Ecto neural progenitor cell (in vitro differentiated cells): ENCODE measurements at places on chromosomes 2 and 18.

DNA sequence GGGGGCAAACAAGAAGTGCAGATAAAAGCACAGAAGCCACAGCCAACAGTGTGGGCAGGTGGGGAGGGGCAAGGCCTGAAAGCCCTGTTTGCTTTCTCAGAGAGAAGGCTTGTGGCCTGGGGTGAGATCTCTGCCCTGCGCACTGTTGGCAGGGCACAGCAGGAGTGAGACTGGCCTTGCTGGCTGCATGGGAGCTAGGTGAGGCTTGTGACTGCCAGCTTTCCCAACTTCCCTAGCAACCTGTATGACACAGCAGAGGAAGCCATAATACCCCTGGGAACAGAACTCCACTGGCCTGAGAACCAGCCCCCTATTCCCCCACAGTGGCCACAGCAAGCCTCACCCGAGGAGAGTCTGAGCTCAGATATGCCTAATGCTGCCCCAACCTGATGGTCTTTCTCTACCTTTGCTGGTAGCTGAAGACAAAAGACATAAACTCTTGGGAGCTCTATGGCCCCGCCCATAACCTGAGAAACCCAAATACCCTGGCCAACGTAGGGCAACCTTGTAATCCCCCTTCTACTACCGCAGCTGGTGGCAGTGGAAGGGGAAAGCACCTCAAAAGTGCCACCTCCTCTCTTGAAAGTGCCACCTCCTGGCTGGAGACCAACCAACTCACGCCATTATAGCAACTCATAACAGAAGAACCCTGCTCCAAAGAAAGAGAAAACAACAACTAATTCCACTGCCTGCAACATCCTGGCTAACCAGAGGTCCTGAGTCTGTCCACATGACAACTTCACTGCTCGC, 44.4 kb downstream of the LCT start:
- DNase-seq: no peak

GRCh38 chr2:227890495-227891079, 19.2 kb downstream of the DAW1 start:
- DNase-seq: no peak

DNA sequence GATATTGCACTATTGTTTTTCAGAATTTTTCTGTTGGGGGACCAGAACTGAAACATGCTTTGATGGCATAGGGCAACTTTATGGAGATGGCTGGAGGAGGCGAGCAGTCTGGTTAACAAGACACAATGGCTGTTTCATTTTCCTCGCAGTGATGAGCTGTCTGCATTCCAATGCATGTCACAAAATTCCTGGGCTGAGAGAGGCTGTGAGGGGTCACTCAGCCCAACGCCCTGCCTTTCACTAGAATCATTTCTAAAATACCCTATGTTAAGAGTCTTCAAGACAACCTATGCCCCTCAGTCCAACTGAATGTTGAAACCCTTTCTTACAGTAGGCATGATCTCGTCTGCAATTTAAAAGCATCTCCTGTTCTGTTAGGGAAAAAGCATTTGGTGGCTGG, 1090.0 kb downstream of the BCL11A start:
- DNase-seq: peak; percentile 49

DNA sequence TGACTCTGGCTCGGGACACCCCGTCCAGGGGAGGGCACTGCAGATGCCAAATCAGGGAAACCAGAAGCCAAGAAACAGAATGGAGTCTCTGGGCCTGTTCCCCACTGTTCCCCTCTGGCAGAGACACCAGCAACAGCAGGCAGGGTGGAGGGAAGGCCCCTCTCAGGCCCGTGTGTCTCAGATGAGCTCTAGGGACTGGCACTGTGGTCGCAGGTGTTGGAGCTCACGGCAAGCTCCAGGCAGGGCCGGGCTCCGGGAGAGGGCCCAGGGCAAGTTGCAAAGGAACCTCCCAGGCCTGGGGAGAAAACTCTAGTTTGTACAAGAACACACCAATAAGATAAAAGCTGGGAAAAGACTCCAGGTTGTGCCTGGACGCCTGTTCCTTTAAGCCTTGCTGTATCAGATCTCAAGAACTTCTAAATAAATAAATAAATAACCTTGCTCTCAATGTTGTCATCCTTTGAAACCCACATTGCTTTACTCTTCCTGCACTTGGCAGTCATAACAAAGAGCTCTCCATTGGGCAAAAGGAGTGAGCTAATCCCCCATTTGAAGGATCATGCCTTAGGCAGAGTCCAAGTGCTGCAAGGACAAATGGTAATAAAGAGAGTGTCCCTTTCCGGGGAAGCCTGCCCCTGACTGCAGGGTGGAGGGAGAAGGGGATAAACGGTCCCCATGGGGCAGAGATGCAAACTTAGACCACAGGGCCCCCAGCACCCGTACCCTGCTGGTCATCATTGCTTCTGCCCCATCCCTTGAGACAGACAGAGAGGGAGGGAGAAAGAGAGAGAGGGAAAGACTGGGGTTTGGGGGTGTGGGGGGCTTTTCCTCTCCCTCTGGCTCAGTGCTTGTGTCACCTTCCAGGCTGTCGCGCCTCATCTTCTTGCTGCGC, 33.3 kb downstream of the CNGA3 start:
- DNase-seq: peak; percentile 31

- DNase-seq: no peak
Measured at GRCh38 chr2:218270721-218271486, 585 bp downstream of the PNKD start.
